ENCODE measurements at places on chromosomes 11 and 22.

DNA sequence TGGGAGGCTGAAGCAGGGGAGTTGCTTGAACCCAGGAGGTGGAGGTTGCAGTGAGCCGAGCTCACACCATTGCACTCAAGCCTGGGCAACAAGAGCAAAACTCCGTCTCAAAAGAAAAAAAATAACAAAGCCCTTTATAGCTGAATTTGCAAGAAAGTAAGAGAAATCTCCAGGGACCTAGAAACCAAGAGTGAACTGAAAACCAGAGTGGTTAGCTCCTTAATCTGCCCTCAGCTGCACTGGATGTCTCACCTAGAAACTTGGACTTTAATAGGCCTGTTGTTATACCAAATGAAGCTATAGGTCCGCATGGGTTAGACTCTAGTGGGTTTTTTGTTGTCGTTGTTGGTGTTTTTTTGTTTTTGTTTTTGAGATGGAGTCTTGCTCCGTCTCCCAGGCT is 4.1 kb downstream of the NEU3 start:
- no peak for DNase-seq

DNA sequence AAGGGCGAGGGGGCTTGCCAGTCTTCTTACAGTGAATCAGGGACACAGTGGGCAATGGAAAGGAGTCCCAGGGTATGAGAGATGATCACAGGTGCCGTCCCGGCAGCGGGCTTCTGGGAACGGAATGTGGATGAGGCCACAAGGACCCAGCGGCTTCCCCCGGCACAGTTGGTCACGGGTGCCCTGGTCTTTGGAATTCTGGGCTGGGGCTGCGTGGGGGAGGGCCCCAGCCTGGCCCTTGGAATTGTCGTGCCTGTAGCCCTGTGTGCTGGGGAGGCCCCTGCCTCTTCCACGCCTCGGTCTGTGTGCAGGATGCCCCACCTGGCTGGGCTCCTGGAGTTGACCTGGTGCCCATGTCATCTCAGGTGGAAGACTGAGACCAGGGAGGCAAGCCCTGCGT is 76.6 kb downstream of the FBLN1 start:
- no peak for DNase-seq

- DNase-seq = no peak
Observed at GRCh38 chr11:73265278-73265810, 6.8 kb upstream of the P2RY6 start.

- peak; percentile 97 for DNase-seq
Observed at GRCh38 chr22:35995772-35996171, 32.9 kb downstream of the RBFOX2 start.

DNA sequence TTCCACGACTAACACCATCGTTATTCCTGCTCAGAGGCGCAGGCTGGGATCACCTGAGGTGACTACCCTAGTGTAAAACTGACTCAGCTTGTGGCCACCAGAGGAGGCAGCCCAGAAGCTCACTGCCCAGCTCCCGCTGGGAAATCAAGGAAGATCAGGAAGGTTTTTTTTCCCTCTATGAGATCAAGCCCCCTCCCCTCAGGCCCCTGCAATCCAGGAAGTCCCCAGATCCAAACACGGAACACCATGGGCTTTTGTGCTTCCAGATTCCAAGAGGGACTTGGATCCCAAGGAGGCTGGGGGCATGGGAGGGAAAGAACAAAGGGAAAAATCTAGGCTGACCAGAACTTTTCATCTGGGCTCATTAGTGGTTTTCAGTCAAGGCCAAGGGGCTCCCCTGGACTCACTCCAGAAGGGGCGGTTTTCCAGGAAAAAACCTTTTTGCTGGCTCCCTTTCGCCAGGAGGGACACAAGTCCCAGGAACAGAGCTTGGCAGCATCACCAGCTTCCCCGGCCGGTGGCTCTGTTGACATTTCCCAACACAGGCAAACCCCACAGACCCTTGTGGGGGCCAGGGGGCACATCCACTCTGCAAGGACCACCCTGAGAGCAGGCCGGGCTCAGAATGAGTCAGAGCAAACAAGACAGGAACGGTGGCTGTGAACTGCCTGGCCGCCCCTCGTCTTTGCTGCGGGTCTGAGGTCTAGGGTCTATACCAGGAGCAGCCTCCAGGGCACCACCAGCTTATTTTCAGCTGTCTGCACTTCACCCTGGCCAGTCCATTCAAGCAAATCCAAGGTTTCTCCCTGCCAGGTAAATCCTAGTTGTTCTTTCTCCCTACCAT is 36.8 kb downstream of the MYH9 start:
- peak; percentile 63 for DNase-seq

DNA sequence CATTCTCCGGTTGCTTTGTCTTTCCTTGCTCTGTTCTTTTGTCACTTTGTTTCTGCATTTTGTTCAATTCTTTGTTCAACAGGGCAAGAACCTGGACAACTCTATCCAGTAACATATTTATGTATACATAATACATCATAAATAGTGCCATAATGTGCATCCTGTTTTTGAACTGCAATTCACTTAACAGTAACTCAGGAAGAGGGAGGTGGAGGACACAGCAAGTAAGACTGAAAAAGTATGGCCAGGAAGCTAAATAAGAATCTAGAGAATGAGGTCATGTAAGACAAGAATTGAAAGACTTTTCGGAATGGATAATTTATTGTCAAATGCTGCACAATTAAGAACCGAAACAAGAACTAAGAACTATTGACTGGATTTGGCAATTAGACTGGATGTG is 29.2 kb upstream of the CHORDC1 start:
- DNase-seq = no peak

GRCh38 chr11:79427126-79427525 is 13.7 kb downstream of the TENM4 start:
- DNase-seq = no peak

DNA sequence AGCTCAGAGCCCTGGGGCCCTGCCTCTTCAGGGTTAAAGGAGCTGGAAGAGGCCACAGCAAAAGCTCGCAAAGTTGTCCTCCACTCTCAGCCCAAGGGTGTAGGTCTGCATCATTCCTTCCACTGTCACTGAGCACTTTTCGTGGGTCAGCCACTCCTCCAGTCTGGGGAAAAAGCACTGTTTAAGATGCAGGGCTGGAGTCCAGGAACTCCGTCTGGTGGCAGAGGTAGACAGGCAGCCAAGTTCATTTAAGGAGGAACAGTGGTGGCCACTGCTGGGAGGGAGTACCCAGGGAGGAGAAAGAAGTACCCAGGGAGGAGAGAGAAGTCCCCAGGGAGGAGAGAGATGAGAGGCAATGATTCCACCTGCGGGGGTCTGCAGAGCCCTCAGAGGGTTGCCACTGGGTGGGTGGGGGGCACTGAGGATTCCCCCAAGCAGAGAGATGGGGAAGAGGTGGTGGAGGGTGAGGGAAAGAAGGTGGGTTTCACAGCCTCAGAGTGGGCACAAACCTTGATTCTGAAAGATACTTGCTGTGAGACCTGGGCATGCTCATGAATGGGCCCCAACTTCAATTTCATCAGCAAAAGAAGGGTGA is 70.0 kb upstream of the B3GAT1 start:
- DNase-seq = no peak

- no peak for DNase-seq
Observed at GRCh38 chr11:101288392-101288791, 158.8 kb upstream of the PGR start.

DNA sequence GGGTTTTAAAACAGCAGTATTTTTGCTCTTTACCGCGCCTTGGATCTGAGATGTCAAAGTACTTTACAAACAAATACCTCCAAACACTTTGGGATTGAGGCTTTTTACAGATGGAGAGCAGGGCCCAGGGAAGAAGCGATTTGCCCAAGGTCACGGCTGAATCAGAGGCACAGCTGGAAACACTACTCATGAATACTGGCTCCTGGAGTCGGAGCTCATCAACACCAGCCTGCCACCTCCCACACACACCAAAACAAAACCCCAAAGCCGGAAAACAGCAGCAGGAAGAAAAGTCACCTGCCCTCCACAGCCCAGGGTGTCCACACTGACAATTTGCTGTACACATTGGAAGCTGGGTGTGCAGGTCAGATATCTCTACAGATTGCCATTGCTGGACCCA is 339.4 kb downstream of the CADM1 start:
- peak; percentile 65 for DNase-seq

- DNase-seq = no peak
Observed at GRCh38 chr11:73549376-73549775, 48.5 kb downstream of the FAM168A start.

GRCh38 chr11:20031155-20032001 is 128.9 kb downstream of the DBX1 start:
- DNase-seq = peak; percentile 87

GRCh38 chr22:37752189-37753087 is 55.3 kb upstream of the GCAT start:
- DNase-seq = peak; percentile 95

DNA sequence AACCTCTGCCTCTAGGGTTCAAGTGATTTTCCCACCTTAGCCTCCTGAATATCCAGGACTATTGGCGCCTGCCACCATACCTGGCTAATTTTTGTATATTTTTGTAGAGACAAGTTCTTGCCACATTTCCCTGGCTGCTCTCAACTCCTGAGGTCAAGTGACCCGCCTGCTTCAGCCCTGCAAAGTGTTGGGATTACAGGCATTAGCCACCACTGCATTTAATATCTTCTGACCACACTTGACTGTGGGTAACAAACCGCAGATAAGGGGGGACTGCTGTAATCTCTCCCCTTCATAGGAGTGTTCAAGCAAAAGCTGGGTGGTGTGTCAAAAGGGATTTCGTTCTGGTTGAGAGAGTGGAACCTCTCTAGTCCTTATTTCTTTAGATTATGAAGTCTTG is 53.4 kb downstream of the GRAMD1B start:
- no peak for DNase-seq

DNA sequence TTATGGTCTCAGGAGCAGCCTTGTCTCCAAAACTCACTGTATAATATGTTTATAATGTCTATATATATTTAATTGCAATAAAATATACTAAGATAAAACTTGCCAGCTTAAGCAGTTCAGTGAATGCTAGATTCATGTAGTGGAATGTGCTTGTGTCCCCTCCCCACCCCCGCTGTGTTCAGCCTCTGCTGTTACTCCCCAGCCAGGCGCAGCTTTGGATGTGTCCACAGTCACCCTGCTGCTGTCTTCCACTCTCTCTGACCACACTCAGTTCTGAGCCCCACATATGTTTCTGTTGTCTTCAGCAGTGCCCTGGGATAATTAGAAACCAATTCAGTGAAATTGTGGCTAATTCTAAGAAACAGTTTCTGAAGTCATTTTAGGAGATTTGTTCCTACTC is 52.2 kb downstream of the PPFIA1 start:
- no peak for DNase-seq

DNA sequence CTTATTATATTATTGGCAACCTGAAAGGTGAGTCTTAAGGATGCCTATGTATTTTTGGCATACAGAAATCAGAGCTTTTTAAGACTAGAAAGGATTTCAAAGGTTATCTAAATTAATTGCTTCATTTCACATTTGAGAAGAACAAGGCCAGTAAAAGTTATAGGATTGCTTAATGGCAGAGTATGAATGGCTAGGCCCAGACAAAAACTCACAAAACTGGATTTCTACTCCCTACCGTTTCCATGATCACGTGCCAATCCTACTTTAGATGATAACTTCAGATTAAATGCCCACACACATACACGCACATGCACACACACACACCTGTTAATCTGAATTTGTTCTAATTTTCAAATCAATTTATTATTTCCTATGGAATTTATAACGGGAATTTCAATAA is 1.8 kb upstream of the PDE3B start:
- DNase-seq = no peak

GRCh38 chr22:27482402-27482801 is 319.2 kb downstream of the MN1 start:
- no peak for DNase-seq

DNA sequence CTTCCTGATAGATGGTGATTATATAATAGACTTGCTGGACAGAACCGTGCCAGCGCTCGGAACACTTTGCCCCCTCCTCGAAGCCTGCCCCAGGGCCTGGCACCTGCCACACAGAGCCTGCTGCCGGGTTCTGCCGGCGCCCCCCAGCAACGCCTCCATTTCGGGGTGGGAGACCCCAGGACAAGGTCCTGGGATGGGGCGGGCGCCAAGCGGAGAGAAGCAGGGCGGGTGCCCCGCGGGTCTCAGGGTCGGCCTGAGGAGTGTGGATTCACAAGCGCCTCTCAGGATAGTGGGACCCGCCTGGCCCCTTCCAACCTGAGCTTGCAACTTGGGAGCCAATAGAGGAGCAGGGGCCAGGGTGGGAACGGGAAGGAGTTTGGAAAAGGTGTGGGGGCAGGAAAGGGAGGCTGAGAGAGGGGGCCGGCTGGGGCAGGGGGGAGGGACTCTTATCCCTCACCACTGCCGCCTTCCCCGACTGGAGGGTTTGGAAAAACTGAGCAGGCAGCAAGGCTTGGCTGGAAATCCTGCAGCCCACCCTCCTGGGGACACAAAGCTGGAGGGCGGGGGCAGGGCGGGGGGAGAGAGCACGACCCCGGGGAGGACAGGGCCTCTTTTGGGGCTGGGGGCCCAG is 3.3 kb upstream of the BCL9L start:
- DNase-seq = peak; percentile 79

GRCh38 chr11:119061256-119061655 is 4.3 kb upstream of the HYOU1 start:
- no peak for DNase-seq

DNA sequence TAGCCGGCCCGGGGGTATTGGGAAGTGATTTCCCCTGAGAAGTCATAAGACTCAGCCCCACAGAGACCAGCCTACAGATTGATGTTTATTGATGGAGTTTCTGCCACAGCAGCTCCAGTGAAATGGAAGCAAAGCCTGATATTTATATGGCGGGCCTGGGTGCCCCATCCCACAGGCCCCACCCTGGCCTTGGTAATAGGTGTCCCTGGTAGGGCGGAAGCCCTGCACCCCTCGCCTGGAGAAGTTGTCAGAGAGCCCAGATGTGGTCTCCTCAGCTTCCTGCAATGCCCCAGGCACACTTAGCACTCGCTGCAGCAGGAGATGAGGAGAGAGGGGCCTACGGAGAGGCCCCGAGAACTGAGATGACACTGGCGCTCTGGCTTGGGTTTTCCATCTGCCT is 107.4 kb downstream of the MORC2 start:
- DNase-seq = no peak

GRCh38 chr22:47914481-47915097 is 1152.1 kb downstream of the TBC1D22A start:
- no peak for DNase-seq

DNA sequence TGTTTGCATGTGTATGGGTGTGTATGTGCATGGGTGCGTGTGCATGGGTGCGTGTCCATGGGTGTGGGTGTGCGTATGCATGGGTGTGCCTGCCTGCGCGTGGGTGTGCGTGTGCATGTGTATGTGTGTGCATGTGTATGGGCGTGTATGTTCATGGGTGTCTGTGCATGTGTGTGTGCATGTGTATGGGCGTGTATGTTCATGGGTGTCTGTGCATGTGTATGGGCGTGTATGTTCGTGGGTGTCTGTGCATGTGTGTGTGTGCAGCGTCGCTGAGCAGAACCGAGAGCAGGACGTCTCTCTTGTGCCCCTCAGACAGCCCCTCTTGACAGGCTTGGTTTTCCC is 13.9 kb downstream of the IL17REL start:
- DNase-seq = no peak

DNA sequence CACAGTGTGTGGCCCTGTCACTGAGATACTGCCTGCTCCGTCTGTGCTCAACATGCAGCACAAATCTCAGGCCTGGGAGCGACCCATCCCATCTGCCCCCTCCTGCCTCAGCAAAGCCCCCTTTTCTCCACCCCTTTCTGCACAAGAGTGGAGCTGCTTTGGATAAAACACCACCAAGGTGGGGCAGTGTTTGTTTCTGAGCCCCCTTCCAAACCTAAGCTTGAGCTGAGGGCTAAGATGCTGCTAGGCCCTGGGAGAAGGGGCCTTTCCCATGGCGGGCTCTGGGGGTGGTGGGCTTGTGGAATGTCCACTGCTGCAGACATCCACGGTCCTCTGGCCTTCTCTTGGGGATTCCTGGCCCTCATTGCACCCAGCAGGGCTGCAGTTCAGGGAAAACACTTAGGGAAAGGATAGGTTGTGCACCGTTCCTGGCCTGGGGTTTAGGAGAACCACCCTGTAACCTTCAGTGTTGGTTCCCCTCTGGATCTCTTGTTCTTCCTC is 594.1 kb downstream of the TBC1D22A start:
- no peak for DNase-seq

Data from GM23248 (cell line).